ENCODE measurements at places on chromosomes 5 and 9.

DNA sequence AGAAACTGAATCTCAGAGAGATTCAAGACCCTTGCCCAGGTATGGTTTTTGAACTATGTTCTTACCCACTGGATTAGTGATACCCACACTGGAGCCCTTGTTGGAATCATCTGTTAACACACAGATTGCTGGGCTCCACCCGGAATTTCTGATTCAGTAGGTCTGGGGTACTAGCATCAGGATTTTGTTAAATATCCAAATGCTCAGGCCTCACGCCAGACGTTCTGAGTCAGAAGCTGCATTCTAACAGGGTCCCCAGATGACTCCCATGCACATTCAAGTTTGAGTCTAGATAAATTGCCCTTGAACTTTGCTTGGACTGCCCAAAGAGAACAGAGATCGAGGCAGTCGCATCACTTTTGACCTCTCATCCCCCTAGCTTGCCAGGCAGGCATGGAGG, 182.0 kb upstream of the WWC1 start:
- DNase-seq, result no peak

- no peak for DNase-seq
These were observed 26.9 kb upstream of the SH3TC2 start for GRCh38 chr5:149089796-149090195.

- DNase-seq, result peak; percentile 13
These were observed 55.3 kb downstream of the ERAP1 start for GRCh38 chr5:96752341-96753016.

GRCh38 chr5:57889558-57889957, 406.9 kb upstream of the ACTBL2 start:
- peak; percentile 14 for DNase-seq

GRCh38 chr9:94002316-94003140, 47.4 kb upstream of the BARX1 start:
- DNase-seq, result no peak

GRCh38 chr5:65663804-65664521, 39.1 kb downstream of the SHLD3 start:
- DNase-seq, result no peak

DNA sequence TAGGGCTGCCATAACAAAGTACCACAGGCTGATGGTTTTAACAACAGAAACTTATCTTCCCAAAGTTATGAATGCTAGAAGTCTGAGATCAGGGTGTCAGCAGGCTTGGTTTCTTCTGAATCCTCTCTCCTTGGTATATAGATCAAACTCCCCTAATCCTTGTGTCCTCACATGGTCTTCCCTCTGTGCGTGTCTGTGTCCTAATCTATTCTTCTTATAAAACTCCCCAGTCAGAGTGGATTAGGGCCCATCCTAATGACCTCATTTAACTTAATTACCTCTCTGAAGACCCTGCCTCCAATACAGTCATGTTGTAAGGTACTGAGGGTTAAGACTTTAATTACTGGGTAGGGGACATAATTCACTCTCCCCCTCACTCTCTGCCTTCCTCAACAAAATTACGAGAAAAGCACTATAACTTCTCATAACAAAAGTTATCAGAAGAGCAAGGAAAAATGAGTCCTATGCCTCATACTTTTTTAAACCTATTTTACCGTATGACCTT, 68.6 kb downstream of the DPYSL3 start:
- DNase-seq, result no peak

DNA sequence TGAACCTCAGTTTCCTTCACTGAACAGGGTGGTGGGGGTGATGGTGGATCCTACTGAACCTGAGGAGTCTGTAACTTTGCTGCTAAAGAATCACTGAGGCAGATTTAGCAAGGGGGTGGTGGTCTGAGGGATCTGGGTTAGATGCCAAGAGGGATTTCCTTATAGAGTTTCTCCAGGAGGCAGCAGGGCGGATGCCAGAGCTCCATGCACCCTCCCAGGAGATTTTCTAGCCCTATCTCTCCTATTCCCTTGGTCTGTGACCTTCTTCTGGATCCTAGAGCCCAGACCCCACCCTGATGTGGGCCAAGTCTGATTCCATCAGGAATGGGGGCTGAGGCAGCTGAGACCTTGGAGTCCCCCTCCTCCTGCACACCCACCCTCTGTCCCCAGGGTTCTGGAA, 6.0 kb downstream of the PTGS1 start:
- no peak for DNase-seq

DNA sequence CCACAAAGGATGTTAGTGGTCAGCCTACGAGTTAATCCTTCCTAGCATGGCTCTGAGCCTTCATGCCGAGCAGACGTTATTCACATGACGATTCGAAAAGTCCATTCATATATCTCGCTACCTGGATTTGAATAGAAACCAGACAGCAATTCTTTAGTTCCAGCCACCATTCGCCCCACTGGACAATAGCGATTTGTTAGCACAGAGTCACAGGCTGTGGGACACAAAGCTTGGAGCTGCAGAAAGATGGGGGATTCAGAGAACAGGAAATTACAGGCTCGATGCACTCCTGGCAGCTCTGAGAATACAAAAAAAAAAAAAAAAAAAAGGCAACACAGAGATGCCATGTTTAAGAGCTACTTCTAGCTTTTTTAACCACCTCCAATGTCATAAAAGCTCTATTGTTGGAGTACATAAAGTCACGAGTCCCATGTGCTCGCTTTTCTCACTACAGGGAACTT, 110.7 kb downstream of the NR6A1 start:
- DNase-seq, result no peak

DNA sequence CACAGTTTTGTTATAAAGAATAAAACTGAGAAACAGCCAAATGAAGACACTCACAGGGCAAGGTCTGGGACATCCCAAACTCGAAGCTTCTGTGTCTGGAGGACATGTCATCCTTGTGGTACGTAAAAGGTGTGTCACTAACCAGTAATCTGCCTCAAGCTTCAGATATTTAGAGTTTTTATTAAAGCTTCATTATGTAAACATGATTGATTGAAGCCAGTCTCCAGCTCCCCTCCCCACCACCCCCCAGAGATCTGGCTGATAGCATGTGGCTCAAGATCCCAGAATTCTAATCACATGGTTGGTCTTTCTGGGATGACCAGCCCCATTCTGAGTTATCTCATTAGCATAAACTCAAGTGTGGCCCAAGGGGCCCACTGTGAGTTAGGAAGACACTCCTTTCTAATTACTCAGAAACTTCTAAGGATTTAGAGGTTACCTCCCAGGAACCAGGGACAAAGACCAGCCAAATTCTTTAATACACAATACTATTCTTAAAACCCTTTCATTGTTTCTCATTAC, 31.4 kb upstream of the ERAP1 start:
- no peak for DNase-seq

GRCh38 chr9:15417626-15418025, 5.0 kb upstream of the SNAPC3 start:
- no peak for DNase-seq

- DNase-seq, result no peak
These were observed 331.5 kb downstream of the ARHGEF28 start for GRCh38 chr5:73957397-73958001.

DNA sequence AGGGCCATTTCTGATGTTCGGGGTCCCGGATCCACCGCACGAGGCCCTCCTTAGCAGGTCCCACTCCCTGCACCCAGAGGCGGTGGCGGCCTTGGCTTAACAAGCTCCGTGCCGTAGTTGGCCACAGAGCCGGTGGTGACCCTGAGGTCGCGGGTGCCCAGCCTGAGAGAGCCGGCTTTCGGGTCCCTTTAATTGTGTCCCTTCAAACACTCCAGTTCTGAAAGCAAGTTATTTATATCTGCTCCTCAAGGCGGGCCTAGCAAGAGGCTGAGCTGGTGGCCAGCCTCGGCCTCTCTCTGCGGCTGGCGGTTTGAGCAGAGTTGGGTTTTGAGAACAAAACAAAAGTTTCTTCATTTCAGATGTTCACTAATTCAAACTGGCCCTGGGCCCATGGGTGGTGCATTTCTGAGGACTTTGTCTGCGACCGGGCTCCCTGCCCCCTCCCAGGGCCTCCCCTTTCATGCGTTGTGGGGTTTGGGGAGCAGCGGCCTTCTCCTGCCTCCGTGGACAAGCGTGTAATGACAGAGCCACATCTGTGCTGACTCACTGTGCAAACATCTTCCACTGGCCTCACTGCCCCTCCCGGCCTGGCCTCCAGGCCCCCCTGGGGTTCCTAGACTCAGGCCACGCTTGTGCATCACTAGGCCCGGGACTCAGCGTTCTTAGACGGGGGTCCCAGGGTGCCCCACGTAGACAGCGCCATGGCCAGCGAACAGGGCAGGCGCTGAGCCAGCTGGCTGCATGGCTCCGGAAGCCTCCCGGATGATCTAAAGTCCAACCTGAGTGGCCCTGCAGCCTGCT, 49.4 kb upstream of the COL5A1 start:
- DNase-seq, result peak; percentile 78

DNA sequence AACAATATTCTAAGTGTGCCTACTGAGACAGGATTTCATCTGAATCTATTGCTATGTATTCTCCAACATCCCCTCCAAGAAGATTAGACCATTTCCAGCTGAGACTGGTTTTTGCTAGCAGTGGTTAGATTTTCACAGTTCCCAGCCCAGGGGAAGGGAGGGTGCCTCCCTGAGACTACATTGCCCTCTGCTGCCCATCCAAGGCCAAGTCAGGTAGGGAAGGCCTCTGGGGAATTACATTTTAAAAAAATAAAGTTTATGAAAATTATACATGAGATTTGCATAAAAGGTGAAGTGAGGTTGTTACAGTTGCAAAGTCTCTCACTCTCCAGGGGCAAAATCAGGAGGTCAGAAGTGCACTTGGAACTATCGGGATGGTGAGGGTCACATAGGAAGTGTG, 28.0 kb upstream of the SYK start:
- no peak for DNase-seq

- DNase-seq, result no peak
These were observed 13.3 kb upstream of the WHRN start for GRCh38 chr9:114518599-114519022.

DNA sequence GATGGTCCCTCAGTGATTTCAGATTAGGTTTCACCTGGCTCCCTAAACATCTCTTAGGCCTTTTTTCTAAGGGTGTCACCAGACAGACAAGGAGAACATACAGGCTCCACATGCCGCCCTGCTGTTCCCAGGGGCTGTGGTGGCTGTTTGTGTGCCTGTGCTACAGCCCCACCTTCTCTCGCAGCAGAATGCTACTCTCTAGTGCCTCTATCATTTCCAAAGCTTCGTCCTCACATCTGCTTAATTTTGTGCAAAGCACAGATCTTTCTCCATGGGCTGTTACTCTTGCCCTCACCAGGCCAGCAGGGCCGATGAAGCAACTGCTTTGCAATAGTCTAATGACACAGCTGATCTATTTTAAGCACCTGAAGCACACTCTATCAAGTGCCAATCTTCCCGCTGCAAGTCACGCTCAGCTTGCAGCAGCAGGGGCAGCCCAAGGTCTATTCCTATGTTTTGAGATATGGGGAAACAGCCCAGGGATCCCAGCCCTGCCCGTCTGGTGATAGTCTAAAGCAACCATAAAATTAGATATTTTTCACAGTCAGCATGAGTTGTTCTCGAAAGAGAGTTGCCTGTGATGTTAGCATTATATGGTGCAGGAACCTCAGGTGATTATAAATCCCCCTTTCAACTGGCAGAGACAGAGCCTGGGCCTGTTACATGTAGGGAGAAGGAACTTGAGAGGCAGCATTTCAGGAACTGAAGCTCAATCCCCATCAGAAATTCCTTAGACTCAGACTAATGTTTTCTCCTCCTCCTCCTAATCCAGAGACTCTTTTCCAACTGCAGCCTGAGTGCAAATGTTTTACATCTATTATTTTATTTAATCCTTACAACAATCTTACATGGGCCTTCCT, 12.7 kb downstream of the ABLIM3 start:
- DNase-seq, result no peak

DNA sequence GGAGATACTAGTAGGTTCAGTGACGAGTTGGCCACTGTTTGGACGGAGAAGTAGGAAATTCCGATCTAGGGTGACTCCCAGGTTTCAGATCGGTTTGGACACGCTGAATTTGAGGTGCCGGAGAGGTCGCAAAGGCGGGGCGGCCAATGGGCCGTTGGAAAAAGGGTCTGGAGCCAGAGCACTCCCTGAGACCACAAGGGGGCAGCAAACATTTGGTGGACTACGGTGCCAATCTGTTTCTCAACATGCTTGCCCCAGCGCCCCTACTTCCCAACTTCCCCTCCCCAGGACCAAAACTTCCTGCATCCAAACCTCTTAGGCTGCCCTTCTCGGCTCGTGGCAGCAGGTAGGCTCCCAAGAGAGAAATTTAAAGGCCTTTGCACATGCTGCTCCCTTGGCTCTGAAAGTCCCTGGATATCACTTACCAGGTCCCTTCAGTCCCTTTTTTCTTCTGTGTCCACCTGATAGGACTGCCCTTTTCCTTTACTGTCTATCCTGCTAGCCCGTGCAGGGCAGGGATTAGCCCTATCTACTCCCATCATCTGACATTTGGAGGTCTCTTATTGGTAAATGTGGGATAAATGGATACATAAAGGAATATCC, 992 bp upstream of the RPP25L start:
- no peak for DNase-seq

DNA sequence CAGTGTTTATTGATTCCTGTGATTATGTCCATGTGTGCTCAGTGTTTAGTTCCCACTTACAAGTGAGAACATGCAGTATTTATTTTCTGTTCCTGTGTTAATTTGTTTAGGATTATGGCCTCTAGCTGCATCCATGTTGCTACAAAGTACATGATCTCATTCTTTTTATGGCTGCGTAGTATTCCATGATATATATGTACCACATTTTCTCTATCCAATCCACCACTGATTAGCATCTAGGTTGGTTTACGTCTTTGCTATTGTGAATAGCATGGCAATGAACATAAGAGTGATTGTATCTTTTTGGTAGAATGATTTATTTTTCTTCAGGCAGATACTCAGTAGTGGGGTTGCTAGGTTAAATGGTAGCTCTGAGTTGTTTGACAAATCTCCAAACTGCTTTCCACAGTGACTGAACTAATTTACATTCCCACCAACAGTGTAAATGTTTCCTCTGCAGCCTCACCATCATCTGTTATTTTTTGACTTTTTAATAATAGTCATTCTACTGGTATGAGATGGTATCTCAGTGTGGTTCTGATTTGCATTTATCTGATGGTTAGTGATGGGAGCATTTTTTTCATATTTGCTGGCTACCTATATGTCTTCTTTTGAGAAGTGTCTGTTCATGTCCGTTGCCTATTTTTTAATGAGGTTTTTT, 47.5 kb upstream of the ELL2 start:
- no peak for DNase-seq

DNA sequence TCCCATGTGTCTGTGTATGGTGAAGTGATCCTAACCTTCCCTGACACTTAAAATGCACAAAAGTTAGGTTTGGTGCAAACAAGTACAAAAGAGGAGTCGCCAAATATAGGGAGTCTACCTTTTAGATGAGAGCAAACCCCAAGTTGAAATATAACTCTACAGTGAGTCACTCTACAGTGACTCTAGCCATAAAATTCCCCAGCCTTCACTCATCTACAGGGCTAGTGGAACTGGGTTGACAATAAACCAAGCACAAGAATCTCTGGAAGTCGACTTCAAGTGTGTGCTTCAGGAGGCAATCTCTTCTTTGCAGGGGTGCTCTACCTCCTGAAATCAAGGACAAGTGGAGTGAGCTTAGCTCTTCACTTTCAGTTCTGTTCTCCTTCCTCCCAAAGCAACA, 3.3 kb downstream of the SHISAL2B start:
- no peak for DNase-seq

GRCh38 chr5:144207875-144208444, 37.3 kb downstream of the KCTD16 start:
- DNase-seq, result no peak

GRCh38 chr9:11199335-11199734, 586.5 kb upstream of the PTPRD start:
- no peak for DNase-seq

Data from BJ (cell line).